NCI-H1105 treated with DMSO at 0.1 percent for 48 hours (cell line): ENCODE measurements at places on chromosomes 5 and 9.
A peak's percentile ranks its signal among the peaks of the same experiment; 100 is the strongest.

GRCh38 chr9:14993061-14993800, 83.0 kb upstream of the FREM1 start:
- peak; percentile 98 for DNase-seq

GRCh38 chr9:136784249-136784996, 6.7 kb upstream of the TMEM141 start:
- DNase-seq, result peak; percentile 13

DNA sequence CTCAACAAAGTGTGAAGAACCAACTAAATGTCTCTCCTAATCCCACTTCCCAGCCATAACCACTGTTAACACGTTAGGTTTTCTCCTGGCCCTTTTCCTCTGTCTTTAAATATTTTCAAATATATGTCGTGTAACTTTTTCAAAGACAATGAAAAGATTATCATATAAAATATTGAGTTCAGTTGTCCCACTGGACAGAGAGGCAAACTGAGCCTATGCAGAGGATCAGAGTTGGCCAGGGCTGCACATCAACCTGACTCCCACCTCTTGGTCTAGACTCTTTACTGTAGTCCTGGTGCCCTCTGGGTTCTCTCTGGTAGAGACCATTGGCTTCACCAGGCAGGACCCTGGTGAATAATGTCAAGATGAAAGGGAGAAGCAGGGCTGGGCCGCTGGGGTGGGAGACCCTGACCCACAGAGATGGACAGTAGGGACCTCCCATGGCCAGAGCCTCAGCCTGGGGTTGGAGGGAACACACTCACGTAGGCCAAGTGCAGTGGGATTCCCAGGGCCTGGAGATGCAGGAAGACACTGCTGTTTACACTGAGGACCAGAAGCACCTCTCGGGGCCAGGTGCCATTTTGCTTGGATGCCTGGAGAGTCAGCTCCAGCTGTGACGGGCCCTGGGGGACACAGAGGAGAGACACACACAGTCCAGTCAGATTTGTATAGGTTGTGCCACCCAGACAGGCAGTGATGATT, 25.1 kb downstream of the ENG start:
- DNase-seq, result no peak

GRCh38 chr9:76267284-76267652, 127.0 kb downstream of the RFK start:
- no peak for DNase-seq

- no peak for DNase-seq
Measured at GRCh38 chr5:22521521-22521920, 331.6 kb downstream of the CDH12 start.

DNA sequence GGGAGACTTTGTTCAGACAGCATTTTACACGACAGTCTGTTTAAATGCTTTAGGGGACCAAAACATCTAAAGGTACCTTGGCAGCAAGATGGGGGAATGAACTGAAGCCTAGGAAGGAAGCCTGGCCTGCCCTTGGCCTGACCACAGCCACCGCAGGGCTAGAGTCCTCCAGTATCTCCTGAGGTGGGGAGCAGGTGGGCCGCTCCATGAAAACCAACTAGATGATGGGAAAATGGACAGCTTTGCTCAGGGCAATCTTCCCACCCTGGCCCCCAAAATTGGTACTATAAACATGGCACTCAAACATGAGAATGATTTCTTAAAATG, 153.3 kb downstream of the AUH start:
- no peak for DNase-seq

DNA sequence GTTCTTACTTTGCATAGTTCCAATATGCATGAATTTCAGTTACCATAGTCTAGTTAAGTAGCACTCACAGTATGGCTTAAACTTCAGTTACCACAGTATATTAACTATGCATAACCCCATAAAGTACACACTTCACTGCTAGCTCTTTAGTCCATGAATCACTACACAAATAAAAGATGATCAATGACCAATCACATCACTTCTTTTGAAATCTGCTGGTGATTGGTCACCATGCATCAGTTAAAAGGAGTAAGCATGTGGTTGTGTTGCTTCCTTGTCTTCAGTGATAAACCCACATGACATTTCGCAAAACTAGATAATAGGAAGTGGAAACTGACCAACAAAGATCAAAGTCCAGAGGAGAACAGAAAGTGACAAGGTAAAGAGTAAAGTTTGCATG, 79.0 kb downstream of the TAF11L14 start:
- no peak for DNase-seq

- DNase-seq, result no peak
Measured at GRCh38 chr5:10233505-10233904, 16.2 kb downstream of the ATPSCKMT start.

GRCh38 chr9:125889476-125890419, 142.6 kb downstream of the PBX3 start:
- DNase-seq, result peak; percentile 47

DNA sequence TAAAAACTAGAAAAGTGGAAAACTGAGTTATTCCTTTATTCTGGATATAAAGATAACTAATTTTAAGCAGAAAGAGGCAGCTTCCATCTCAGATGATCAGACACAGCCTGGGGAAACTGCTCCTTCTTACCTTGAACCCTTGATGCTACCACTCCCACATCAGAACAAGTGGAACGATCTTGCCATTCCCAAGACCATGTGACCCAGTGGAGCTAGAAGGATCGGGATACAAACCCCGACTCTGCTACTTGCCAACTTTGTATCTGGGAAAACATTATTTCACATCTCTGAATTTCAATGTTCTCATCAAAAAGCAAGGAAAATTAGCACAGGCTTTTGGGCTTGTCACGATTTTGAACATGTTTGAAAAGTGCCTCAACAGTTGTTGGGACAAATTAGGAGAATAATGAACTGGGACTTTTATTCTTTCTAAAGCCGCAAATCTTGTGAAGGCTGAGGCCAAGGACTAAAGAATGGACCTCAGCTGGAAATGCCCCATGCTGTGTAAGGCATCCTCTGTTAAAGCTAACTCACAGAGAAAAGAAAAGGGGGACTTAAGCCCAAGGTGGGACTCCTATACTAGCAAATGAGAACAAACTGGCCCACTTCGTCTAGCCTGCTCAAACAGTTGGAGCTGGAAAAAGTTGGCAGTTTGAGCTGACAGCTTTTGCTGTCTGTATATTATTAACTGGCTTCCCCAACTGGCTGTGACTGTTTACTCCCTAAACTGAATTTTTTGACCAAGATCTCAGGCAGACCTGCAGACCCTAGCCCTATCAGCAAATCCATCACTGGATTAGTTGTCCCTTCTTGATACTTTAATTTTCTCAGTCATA, 552.3 kb downstream of the EFNA5 start:
- DNase-seq, result no peak

DNA sequence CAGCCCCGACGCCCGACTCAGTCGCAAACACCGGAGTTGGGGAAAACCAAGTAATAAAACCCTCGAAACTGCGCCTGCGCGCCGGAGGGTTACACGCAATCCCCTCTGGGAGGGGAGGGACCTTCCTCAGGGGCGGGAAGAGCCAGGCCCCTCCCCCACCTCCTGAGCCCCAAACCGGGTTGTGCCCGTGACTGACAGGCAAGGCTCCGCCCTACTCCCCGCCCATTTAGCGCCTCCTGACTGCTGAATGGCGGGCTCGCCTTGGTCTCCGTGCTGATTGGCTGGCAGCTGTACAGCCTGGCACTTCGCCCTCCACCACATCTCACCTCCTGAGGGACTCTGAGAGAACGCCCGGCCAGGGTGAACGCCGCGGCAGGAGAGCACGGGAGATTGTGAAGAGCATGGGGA, at the start of gene PRDM9:
Gene PRDM9 (plus strand): TSS at position 332 of the 408 bp plus-strand sequence. CDS start 1,425 bp downstream, outside the sequence.
- peak; percentile 96 for DNase-seq

DNA sequence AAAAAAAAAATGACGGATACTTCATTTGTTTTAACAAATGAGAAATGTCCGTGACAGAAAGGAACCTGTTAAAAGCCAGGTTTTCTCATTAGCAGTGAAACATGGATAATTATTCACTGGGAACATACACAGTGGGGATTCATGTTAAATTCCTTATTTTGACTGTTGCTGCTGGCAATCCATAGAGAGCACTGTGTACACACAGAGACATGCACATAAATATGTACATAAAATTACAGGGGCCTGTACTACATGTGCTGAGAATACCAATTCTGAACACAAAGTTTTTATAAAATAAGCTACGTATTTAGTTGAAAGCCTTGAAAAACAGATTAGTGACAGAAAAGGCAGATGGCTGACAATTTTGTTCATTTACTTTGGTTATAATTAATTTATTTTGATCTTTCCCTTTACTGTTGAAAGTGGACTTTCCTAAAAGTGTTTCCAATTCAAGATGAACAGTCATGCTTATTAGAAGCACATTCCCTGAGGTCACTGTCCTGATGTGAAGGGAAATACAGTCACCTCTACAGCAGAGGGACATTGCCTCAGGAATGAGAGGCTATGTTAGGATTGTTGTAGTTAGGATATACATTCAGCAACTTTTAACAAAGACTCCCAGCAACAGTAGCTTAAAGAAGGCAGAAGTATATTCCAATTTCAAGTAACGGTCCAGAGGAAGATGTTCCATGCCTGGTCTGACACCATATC, 166.7 kb downstream of the SAXO1 start:
- DNase-seq, result no peak

DNA sequence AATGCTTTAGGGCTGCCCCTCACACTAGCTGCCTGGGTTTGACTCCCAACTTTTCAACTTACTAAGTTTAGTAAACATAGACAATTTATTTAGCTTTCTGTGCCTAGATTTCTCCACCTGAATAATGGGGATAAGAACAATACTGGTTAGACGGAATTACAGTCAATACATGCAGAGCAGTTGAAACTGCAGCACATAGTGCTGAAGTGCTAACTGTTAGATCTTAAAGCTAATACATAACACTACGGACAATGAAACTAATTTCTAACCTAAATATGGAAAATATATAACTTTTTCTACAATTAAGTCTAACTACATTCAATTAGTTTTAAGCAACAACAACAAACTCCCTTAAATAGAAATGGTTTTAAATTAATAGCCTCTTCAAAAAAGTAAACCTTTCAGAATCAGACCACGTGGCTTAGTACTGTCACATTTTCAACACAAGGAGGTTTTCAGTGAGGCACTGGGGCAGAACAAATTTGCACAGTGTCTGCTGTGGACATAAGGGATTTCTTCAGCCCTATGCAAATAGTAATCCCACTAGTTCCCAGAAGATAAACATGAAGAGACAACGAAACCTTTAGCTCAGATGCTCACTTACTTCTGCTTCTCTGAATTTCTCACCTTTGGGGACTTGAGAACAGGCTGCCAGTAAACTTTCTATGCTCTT, 293.4 kb downstream of the EDIL3 start:
- DNase-seq, result no peak

DNA sequence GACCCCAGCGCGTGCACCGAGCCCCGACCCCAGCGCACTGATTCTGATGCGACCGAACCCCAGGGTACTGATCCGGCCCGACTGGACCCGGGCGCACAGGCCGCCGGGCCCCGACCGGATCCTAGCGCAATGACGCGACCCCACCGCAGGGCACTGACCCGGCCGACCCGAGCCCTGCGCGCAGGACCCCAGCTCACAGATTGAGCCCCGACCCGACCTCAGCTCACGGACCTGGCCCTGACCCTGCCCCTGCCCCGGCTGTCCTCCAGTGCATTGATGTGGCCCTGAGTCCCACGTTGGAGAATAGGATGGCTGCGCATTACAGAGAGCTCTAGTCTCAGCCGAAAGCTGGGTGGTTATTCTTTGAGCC, 438 bp downstream of the TRIP13 start:
- DNase-seq, result no peak

- DNase-seq, result no peak
Measured at GRCh38 chr5:152397581-152397980, 7.5 kb downstream of the NMUR2 start.
